GM06990 (cell line): ENCODE measurements at places on chromosomes 4 and X.

DNA sequence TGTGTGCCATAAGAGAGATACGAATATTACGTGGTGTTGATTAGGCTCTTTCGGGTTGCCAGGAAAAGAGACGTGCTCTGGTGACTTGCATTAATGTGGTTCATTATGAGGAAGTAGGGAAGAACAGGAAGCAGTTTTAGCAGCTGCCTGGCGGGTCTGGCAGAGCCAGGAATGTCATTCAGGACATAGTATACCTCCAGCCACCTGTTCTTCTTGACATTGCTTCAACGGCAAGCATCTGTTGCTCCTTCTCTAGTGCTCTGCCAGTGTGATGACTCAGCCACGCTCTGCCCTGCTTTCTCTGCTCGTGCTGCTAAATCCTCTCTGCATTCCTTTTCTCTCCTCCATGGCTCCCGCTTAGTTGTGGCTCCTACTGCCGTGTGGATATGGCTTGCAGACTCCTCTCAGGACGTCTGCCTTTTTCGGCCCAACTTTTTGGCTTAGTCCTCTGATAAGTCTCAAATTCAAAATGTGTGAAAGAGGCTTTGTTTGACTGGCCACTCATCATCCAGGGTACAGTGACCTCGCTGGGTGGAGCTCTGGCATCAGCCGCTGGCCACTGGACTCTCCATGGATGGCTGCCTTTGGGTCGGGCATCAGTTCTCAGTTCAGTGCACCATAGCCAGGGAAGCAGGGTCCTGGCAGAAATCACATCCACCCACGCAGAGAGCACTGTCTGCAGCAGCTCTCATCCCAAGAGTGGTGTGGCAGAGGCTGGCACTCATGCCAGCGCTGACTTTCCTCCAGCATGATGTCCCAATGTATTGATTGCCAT lies 89.3 kb upstream of the KLF3 start:
- no peak for DNase-seq

DNA sequence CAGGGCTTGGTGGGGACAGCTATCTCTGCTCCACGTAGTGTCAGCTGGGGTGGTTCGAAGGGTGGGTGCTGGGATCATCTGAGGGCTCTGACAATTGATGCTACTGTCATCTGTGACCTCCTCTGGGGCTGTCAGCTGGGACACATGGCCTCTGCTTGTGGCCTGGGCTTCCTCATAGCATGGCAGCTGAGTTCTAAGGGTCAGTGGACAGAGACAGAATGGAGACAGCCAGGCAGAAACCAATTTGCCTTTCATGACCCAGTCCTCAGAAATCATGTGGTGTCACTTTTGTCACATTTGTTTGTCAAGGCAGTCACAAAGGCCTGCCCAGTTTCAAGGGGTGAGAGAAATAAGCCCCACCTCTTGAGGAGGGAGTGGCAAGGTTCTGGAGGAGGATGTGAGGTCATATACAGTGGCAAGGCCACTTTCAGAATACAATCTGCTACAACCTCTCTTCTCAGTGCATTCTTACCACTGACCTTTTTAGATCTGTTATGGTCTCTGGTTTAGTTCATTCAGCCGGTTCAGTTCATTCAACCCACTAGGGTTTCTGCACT lies 103.6 kb upstream of the BCOR start:
- peak; percentile 61 for DNase-seq

DNA sequence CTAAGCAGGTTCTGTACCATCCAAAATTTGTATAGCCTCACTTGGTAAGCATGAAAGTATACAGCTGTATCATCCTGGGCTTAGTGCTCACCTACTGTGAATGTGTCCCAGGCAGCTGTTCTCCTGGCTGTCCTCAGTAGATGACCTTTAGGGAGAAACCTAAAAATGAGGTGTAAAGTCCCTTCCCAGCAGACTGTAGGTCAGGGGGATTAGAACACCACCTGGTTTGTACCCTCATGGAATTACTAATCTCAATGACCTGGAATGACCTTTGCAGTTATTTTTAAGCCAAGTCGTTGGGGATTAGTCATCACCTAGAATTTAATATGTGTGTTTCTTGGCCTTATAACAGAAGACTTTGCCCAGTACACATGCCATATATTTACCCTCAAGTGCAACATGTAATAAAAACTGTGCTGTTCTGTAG lies 39.1 kb upstream of the MBTPS2 start:
- no peak for DNase-seq

DNA sequence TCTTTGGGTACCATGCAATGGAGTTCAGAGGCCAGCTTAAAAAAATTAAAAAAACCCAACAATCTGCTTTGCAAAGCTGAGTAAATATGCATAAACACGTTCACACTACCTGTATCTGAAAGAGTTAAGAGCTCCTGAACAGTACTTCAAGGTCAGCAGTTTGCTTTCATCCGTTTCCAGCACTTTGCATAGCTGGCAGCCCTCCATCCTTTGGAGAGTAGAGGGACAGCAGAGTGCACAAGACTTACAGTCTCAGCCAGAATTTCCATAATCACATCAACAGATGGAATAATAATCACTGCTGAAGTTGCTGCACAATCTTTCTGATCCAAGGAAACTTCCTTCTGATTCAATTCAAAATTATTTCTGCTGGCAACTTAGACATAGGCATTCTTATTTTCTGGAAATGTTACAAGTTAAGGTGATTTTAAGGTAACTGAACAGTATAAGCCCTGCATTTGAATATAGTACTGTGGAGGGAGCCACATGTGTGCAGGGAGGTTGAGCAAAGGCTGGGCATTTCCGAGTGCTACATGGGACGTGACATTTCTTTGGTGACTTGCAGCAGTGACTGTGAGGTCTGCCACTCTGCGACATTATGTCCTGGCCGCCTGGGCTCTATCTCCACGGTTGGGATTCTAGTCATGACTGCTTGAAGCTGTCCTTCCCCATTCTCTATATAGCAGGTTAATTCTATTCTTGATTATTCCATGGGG lies 73.5 kb upstream of the EMCN start:
- no peak for DNase-seq

GRCh38 chr4:139300431-139301112 lies 733 bp upstream of the NAA15 start:
- DNase-seq = peak; percentile 22
